ENCODE measurements at places on chromosomes 3 and 15.
A peak's percentile ranks its signal among the peaks of the same experiment; 100 is the strongest.

- DNase-seq, result no peak
These were observed 43.2 kb upstream of the RPL35A start for GRCh38 chr3:197906850-197907187.

- no peak for DNase-seq
These were observed 80.0 kb downstream of the MITF start for GRCh38 chr3:69819282-69819681.

GRCh38 chr3:14871456-14872200, 52.9 kb downstream of the FGD5 start:
- no peak for DNase-seq

GRCh38 chr3:134840459-134840858, 45.4 kb downstream of the EPHB1 start:
- DNase-seq, result no peak

- DNase-seq, result peak; percentile 79
These were observed at the start of gene GOLGA8B for GRCh38 chr15:34583399-34584329. Gene GOLGA8B (minus strand): TSS chr15:34583651. CDS start chr15:34535912, 47,739 bp downstream.

DNA sequence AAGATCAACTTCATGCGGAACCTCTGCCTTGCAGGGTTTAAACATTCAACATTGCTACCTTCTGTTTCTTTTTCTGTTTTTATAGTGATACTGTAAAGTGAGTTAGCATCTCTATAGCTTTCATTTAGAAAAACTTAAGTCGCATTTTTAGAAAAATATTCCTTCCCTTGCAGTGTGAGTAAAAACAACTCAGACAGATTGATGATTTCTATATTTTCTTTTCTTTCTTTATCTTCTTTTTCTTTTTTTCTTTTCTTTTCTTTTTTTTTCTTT, 2.8 kb upstream of the MEIS2 start:
- DNase-seq, result no peak

DNA sequence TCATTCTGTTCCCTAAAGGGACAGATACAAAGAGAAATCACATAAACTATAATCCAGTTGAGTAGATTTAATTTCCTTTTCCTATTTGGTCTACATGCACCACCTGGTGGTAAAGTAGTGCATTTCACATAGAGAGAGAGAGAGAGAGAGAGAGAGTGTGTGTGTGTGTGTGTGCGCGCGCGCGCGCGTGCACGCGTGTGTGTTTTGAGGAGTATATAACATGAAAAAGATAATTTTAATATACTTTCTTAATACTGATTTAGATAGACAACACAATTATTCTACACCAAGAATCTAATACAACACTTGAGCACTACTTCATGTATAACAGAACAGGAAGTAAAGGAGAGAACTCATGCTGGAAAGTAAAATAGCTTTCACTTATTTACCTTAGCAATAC, 1.1 kb upstream of the FGF7 start:
- no peak for DNase-seq

GRCh38 chr3:123410149-123410515, 38.8 kb downstream of the ADCY5 start:
- no peak for DNase-seq

GRCh38 chr3:122357828-122358702, 25.0 kb downstream of the MIX23 start:
- DNase-seq, result no peak

DNA sequence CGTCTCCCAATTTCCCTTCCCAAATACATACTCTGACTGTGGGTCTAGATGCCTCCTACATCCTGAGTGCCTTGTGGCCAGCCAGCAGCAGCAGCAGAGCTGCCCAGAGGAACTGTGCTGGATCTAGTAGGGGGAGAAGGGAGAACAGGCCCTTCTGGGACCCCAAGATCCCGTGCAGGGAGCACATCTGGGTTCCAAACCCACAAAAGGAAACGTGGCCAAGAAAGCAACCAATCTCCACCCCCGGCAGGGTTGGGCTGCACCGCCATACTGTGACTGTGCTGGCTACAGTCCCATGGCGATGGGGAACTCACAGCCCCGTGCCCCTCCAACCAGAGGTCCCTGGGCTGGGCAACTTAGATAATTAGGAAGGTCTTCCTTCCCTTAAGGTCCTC, 86.3 kb downstream of the PPCDC start:
- no peak for DNase-seq

- no peak for DNase-seq
These were observed 10.4 kb downstream of the PLA2G4E start for GRCh38 chr15:42010434-42010833.

DNA sequence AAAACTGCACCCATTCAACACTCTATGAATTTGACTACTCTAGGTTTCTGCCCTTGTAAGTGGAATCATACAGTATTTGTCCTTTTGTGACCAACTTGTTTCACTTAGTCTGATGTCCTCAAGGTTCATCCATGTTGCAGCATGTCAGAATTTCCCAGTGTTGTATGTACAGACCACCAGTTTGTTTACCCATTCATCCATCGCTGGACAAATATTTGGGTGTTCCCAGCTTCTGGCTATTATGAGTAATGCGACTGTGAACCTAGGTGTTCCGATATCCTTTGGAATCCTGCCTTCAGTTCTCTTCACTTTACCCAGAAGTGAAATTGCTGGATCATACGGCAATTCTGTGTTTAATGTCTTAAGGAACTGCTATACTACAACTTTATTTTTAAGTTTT, 12.6 kb downstream of the RPL32 start:
- DNase-seq, result no peak

GRCh38 chr15:38217191-38217595, 35.4 kb upstream of the SPRED1 start:
- DNase-seq, result no peak

GRCh38 chr3:102195198-102195948, 239.4 kb upstream of the ZPLD1 start:
- no peak for DNase-seq

DNA sequence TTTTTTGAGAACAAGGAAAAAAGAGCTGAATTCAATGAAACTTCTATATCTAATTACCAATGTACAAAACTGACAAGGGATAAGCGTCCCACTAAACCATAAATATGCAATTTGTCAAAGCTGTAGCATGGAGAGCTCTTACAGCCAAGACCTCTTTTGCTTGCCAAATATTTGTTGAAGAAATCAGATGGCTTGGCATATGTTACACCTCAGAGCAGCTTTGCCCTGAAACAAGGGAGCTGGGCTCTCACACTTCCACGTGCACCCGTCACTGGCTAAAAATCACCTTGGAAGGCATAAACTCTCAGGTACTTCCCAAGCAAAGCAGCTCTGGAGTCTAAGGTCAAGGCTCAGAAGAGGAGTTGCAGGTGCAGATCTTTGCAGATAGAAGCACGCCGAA, 324.7 kb upstream of the SLCO3A1 start:
- no peak for DNase-seq

Data from T-helper 17 cell (primary cell).